ENCODE measurements at places on chromosomes 6 and 20. TPM values are rescaled to one million over a fixed set of nuclear protein-coding genes. Genes with fewer than 3 reads are reported as not detected.

- DNase-seq = peak; percentile 12
Observed at GRCh38 chr6:10434235-10434634, 19.4 kb upstream of the TFAP2A start.

DNA sequence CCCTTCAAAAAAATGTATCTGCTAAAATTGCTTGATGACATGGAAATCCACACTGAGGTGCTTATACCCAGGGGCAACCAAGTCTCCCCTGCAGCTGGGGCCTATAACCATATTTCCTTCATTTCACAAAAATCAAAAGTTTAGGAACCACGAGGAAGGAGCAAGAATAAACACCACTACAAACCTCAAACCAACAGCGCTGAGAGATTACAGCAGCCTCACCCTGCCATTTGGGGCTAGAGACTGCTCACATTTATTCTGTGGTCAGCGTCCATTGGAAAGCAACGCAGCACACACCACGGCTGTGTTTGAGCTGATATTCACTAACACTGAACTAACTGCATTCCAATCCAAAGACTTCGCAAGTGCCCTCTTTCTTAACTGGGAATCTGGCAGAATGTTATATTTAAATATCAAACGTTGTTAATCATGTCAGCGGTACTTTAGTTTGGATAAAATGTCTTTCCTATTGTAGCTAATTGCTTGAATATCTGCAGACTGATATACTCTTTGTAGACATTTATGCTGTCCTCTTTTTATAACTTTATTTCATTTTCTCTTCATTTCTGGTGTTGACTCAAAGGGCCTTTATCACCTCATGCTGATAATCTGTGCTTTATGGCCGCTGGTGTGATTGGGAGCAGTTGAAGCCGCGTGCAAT lies 94.6 kb downstream of the FOXA2 start:
- no peak for DNase-seq

DNA sequence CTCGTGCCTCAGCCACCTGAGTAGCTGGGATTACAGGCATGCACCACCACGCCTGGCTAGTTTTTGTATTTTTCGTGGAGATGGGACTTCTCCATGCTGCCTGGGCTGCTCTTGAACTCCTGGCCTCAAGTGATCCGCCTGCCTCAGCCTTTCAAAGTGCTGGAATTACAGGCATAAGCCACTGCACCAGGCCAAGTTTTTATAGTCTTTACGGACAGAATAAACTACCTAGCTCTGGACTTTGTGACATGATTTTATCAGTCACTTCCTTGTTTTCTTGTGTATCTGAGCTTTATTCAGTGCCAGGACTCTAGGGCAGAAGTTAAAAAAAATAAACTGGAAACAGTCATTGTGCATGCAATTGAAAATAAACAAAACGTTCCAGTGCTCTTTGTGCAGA lies 46.7 kb upstream of the RALGAPA2 start:
- no peak for DNase-seq

DNA sequence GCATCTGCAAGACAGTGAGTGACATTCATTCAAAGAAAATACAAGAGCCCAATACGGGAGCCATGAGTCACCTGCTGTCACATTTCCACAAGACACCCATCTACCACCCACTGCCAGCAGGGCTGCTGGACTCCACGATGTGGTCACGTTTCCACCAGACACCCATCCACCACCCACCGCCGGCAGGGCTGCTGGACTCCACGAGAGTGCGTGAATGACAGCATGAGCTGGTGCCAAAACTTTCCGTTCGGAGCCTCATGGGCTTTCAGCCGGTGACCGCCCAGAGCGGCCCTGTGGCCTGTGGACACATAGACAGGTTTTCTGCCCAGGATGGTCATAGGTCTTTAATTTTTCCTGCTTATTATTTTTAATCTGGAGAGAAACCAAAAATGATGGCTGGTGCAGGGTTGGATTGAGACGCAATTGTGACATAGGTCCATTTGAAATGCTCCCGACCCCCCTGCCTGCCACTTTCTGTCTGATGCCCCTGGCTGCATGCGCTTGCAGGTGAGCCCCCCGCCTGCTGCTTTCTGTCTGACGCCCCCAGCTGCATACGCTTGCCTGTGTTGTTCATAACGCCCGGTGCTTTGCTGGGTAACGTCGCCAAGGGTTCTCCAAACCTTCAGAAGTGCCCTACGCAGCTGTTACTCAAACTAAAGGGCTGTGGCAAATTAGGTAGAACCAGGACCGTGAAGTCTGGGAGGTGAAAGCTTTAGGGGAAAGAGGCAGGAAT lies 59.1 kb upstream of the SMOC2 start:
- DNase-seq = no peak

DNA sequence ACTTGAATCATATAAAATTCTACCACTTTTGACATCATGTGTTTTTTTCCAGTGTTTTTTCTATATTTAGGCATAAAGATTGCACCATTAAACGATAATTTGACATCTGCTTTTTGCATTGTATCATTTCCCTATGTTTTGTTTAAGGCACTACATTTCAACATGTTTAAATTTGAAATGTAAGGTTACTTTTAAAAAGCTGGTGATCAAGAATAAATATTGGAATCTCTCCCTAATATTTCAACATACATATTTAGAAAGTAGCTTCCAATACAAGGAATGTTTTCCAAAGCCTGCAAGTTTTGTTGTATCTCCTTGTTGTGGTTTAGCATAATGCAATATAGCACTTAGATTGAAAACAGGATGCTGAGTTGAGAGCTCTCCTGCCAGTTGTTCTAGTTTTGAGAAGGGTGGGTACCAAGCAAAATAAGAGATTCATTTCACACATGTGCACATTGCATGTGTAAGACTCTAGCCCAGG lies 76.5 kb downstream of the SYNJ2 start:
- DNase-seq = no peak

- peak; percentile 78 for DNase-seq
Observed at GRCh38 chr6:5979650-5980420, 26.9 kb downstream of the NRN1 start.

- DNase-seq = no peak
Observed at GRCh38 chr20:4086771-4087687, 71.7 kb upstream of the RNF24 start.

GRCh38 chr6:99745651-99746050 lies 139.0 kb downstream of the PRDM13 start:
- DNase-seq = peak; percentile 65

- DNase-seq = no peak
Observed at GRCh38 chr6:105925706-105926105, 160.4 kb upstream of the PRDM1 start.

DNA sequence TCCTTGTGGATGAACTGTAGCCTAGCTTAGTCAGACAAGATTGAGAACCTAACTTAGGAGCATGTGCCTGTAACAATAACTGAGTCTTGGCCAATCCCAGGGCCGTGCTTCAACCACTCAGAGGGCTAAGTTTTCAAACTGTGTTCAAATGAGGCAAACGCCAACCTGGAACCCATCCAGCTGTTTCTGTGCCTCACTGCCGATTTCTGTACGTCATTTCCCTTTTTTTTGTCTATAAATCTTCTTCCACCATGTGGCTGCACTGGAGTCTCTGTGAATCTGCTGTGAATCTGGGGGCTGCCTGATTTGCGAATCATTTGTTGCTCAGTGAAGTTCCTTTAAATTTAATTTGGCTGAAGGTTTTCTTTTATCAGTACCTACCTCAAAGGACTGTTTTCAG lies 115.0 kb upstream of the CHD6 start:
- no peak for DNase-seq

DNA sequence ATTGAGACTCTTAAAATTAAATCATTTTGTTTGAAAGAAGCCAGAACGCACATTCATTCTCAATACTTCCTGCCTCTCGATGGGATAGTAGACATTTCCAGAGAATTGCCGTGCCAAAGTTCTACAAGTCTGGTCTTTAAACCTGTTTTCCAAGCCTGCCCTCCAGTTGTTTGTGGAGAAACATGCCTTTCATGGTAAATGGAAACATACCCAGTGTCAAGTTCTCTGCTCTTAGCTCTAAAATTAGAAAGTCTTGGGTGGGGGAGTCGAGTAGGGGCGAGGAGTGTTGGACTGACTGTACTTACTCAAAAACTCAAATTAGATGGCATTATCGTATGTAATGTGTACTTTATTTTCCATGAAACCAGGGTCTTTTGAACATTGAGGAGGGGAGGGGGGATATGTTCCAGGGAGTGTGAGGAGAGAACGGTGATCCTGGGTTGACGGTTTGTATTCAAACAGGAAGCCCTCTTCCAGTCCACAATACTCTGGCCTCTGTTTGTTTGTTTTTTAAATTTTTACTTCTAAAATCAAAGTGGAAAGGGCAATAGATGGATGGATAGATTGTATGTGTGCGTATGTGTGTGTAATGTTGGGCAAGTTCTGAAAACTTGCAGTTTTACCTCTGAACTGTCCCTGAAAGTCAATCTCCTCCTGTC lies 106.8 kb upstream of the ARMC2 start:
- no peak for DNase-seq

Gene PSORS1C1
- total RNA-seq = 3.4 TPM

Gene DEK
- total RNA-seq = 193 TPM

Gene PRKN
- total RNA-seq = 0.43 TPM

Gene FHL5
- total RNA-seq = not detected

Gene PRR18
- total RNA-seq = 0.14 TPM
